ENCODE measurements at places on chromosomes 6 and 20.

- H3K4me1 ChIP-seq = no peaks in the 10 kb centered on the region
- H3K4me3 ChIP-seq = no peak overlapping the region
- no peaks in the 10 kb centered on the region for H3K27me3 ChIP-seq
- no peak overlapping the region for H3K27ac ChIP-seq
- H3K36me3 ChIP-seq = peaks cover 19% of the 10 kb centered on the region
- DNase-seq = no peak
Observed at GRCh38 chr6:73637404-73637803, 16.4 kb downstream of the SLC17A5 start.

GRCh38 chr20:10658051-10658823 lies 15.6 kb downstream of the JAG1 start:
- H3K36me3 ChIP-seq = no peaks in the 10 kb centered on the region
- DNase-seq = no peak
- H3K27ac ChIP-seq = peak overlapping the region; percentile 47
- H3K27me3 ChIP-seq = no peaks in the 10 kb centered on the region

DNA sequence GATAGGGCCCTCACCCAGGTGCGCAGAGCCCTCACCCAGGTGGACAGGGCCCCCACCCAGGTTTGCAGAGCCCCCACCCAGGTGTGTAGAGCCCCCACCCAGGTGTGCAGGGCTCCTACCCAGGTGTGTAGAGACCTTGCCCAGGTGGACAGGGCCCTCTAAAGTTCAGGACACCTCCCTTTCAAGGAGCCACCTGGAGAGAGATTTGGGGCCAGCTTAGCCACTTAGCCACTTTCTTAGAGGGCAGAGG lies 280.2 kb downstream of the TAF4 start:
- H3K36me3 ChIP-seq = no peaks in the 10 kb centered on the region
- H3K27me3 ChIP-seq = no peaks in the 10 kb centered on the region
- no peak overlapping the region for H3K27ac ChIP-seq
- no peak overlapping the region for H3K4me3 ChIP-seq

GRCh38 chr6:47034926-47035325 lies 7.2 kb downstream of the ADGRF1 start:
- H3K27me3 ChIP-seq = peaks cover 7% of the 10 kb centered on the region
- H3K36me3 ChIP-seq = no peaks in the 10 kb centered on the region
- no peak overlapping the region for H3K27ac ChIP-seq
- H3K4me1 ChIP-seq = no peaks in the 10 kb centered on the region
- DNase-seq = no peak
- H3K4me3 ChIP-seq = no peak overlapping the region

DNA sequence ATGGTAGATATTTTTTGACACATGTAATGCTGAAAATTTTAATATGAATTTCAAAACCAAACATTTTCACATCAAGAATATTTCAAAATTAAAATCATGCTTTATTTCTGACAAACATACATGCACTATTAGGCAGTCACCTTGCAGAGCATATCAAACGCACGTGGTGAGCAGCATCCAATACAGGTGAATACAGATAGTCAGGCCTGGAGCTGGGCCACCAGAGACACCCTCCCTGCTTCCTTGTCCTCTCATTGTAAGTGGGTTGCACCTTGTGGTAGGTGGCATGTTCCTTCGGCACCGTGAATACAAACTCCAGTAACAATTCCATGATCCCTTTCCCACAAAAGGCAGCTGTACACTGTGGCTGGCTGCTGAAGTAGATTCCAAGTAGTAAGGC lies 8.9 kb downstream of the REV3L start:
- no peaks in the 10 kb centered on the region for H3K27me3 ChIP-seq
- no peak overlapping the region for H3K27ac ChIP-seq
- no peaks in the 10 kb centered on the region for H3K36me3 ChIP-seq
- H3K4me3 ChIP-seq = no peak overlapping the region

- H3K4me1 ChIP-seq = no peaks in the 10 kb centered on the region
- H3K4me3 ChIP-seq = no peak overlapping the region
- H3K27me3 ChIP-seq = no peaks in the 10 kb centered on the region
- no peak for DNase-seq
- H3K36me3 ChIP-seq = no peaks in the 10 kb centered on the region
Observed at GRCh38 chr6:120320481-120321162, 971.1 kb upstream of the MAN1A1 start.

- no peak overlapping the region for H3K27ac ChIP-seq
- no peaks in the 10 kb centered on the region for H3K36me3 ChIP-seq
- peaks cover 7% of the 10 kb centered on the region for H3K4me1 ChIP-seq
- no peak for DNase-seq
- no peak overlapping the region for H3K4me3 ChIP-seq
Observed at GRCh38 chr6:155188707-155189496, 74.9 kb upstream of the CLDN20 start.

- H3K4me1 ChIP-seq = no peaks in the 10 kb centered on the region
- H3K36me3 ChIP-seq = no peaks in the 10 kb centered on the region
- no peak overlapping the region for H3K4me3 ChIP-seq
- no peak overlapping the region for H3K27ac ChIP-seq
- H3K27me3 ChIP-seq = no peaks in the 10 kb centered on the region
Observed at GRCh38 chr6:68729377-68729903, 94.4 kb downstream of the ADGRB3 start.

GRCh38 chr6:109485266-109485935 lies 2.4 kb upstream of the ZBTB24 start:
- peaks cover 11% of the 10 kb centered on the region for H3K27me3 ChIP-seq
- peaks cover 16% of the 10 kb centered on the region for H3K36me3 ChIP-seq
- peaks cover 26% of the 10 kb centered on the region for H3K4me1 ChIP-seq
- no peak for DNase-seq
- no peak overlapping the region for H3K27ac ChIP-seq
- H3K4me3 ChIP-seq = no peak overlapping the region

DNA sequence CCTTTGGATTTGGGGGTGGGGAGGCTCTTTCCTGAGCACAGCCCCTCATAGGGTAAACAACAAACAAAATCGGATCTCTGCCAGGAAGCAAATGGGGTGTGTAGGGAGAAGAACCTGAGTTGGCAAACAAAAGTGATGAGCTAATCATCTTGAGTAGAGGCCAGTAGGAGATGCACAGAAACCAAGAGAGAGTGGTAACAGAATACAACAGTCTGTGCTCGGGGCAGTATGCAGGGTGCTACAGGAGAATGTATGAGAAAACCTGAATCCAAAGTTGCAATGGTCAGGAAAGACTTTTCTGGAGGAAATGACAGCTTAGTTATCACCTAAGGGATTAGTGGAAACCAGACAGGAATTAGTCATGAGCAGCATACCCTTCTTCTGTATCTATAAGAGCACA lies 177.8 kb downstream of the CDKAL1 start:
- DNase-seq = no peak
- peaks cover 3% of the 10 kb centered on the region for H3K27me3 ChIP-seq
- no peaks in the 10 kb centered on the region for H3K36me3 ChIP-seq
- H3K27ac ChIP-seq = peak overlapping the region; percentile 4
- no peak overlapping the region for H3K4me3 ChIP-seq
- H3K4me1 ChIP-seq = peaks cover 28% of the 10 kb centered on the region

GRCh38 chr6:44321210-44321609 lies 8.1 kb upstream of the AARS2 start:
- no peaks in the 10 kb centered on the region for H3K36me3 ChIP-seq

GRCh38 chr6:79797912-79798311 lies 149.4 kb downstream of the ELOVL4 start:
- no peak for DNase-seq
- H3K4me3 ChIP-seq = no peak overlapping the region
- H3K36me3 ChIP-seq = no peaks in the 10 kb centered on the region
- peaks cover 7% of the 10 kb centered on the region for H3K27me3 ChIP-seq
- H3K27ac ChIP-seq = no peak overlapping the region
- H3K4me1 ChIP-seq = no peaks in the 10 kb centered on the region

GRCh38 chr6:31661262-31662123 lies 915 bp upstream of the C6orf47 start:
- DNase-seq = no peak
- peak overlapping the region; percentile 87 for H3K4me3 ChIP-seq
- H3K36me3 ChIP-seq = peaks cover 5% of the 10 kb centered on the region
- H3K27me3 ChIP-seq = peaks cover 13% of the 10 kb centered on the region
- H3K4me1 ChIP-seq = peaks cover 75% of the 10 kb centered on the region
- H3K27ac ChIP-seq = peak overlapping the region; percentile 83

- peaks cover 3% of the 10 kb centered on the region for H3K27me3 ChIP-seq
- H3K4me1 ChIP-seq = peaks cover 12% of the 10 kb centered on the region
- H3K27ac ChIP-seq = no peak overlapping the region
- no peak overlapping the region for H3K4me3 ChIP-seq
- no peaks in the 10 kb centered on the region for H3K36me3 ChIP-seq
Observed at GRCh38 chr6:20056350-20056992, 155.8 kb downstream of the MBOAT1 start.

DNA sequence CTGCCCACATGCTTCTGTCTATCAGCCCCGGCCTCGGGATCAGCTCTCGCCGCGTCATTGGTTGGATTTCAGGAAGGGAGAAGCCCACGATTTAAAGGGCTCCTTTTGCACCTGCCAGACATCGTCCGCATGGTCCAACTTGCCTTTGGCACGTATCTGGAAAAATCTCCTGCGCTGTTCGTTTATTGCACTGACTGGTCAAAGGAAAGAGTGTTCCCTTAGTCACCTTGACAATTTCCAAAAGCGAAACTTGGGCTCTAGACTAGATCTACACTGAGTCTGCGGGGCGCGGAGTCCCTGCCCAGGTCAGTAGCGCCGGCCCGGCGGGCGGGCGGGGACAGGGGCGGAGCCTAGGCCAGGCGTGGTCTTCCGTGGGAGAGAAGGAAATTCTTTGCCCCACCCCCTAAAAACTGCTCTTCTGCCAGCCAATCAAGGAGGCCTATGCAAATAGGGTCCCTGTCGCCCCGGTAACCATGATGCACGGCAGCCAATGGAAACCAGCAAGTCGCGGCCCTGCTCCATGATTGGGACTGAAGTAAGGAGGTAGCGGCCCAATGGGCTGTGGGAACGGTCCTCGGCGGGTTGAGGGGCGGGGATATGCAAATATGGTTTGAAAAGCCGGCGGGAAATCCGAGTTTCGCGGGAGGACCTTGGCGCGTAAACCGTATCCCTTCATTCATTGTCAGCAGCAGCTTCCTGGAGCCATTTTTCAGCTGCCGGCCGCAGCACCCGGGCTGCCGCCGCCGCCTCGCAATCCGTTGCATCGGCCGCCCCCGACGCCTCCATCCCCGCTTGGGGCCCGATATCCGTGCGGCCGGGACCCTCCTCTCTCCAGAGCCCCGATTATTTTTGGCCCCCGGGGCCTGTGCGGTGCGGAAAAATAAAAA lies at the start of gene E2F3:
TSS of gene E2F3 (plus strand) at position 675 of the 887 bp plus-strand sequence. CDS start 354 bp downstream, outside the sequence.
- H3K4me1 ChIP-seq = peaks cover 40% of the 10 kb centered on the region
- H3K27me3 ChIP-seq = peaks cover 8% of the 10 kb centered on the region
- H3K4me3 ChIP-seq = peak within 1 kb of the TSS; percentile 97
- peak within 1 kb of the TSS; percentile 94 for H3K27ac ChIP-seq

DNA sequence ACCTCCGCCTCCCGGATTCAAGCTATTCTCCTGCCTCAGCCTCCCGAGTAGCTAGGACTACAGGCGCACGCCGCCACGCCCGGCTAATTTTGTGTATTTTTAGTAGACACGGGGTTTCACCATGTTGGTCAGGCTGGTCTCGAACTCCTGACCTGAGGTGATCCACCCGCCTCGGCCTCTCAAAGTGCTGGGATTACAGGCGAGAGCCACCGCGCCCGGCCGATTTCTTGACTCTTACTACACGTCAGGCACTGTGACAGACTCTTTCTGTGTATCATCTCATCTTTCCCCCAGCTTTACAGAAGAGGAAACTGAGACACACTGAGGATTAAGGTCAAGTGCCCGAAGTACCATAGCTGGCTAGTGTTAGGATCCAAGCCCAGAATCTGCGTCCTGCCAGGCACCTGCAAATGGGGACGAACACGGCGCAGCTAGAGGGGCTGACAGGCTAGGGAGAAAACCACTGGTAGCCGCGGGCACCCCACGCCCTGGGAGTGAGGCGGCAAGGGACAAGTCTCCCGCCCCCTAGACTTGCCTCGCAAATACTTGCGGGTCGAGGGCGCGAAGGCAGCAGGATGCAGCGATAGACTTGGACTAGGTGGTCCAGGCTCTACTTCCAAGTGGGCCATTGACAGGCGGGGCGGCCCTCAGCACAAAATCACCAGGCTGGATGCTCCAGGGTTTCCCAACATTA lies 1.1 kb upstream of the TAF8 start:
- no peak for DNase-seq
- H3K4me3 ChIP-seq = peak overlapping the region; percentile 98
- peaks cover 84% of the 10 kb centered on the region for H3K4me1 ChIP-seq
- H3K27ac ChIP-seq = peak overlapping the region; percentile 91
- peaks cover 6% of the 10 kb centered on the region for H3K27me3 ChIP-seq

GRCh38 chr6:131116755-131117360 lies 18.4 kb upstream of the AKAP7 start:
- peak; percentile 18 for DNase-seq
- H3K4me3 ChIP-seq = no peak overlapping the region
- peaks cover 4% of the 10 kb centered on the region for H3K27me3 ChIP-seq
- H3K36me3 ChIP-seq = no peaks in the 10 kb centered on the region
- no peaks in the 10 kb centered on the region for H3K4me1 ChIP-seq
- no peak overlapping the region for H3K27ac ChIP-seq

All from immature natural killer cell (primary cell).